Stimulated activated CD8-positive, alpha-beta memory T cell treated with anti-CD3 and anti-CD28 coated beads, Interleukin-12 subunit alpha, Interleukin-12 subunit beta, amount 100 ng/mL, for 4 hours (primary cell): ENCODE measurements at places on chromosomes 5 and 9.

- DNase-seq, result no peak
Observed at GRCh38 chr5:158769079-158769478, 330.6 kb downstream of the EBF1 start.

GRCh38 chr9:93945400-93946337 is 9.5 kb downstream of the BARX1 start:
- no peak for DNase-seq

DNA sequence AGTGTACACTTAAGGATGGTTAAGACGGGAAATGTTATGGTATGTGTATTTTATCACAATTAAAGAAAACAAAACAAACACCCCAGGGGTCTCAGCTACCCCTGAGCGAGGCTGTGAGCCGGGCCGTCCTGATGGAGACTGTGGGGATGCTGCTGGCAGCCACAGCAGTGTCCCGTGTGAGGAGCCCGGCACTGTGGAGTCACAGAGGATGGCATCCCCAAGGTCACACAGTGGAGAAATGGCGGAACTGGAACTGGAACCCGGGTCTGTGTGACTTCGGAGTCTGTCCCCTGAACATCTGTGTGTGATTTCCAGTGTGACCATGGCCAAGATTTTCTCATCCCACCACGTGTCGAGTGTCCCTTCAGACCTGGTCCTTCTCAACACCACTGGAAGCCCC is 80.7 kb upstream of the PHYKPL start:
- DNase-seq, result no peak

DNA sequence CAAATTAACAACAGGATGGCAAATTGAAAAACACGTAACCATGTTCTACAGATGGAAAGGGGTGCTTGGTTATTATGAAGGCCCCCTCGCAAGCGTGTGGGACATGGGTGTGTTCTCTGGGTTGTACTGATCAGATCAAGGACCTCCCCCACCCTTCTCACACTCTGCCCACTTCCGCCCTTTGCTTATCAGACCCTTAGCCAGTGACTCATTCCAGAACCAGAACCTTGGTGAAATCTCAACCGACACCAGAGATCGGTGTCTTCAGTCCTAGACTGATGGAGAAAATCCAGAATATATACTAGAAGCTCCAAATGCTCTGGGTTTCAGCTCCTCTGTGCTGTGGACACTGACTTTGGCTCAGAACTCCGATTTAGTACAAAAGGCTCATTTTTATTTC is 64.9 kb downstream of the PTTG1 start:
- DNase-seq, result no peak

GRCh38 chr9:118577121-118577520 is 792.1 kb downstream of the BRINP1 start:
- DNase-seq, result no peak

GRCh38 chr9:32293091-32293490 is 91.4 kb upstream of the ACO1 start:
- no peak for DNase-seq

DNA sequence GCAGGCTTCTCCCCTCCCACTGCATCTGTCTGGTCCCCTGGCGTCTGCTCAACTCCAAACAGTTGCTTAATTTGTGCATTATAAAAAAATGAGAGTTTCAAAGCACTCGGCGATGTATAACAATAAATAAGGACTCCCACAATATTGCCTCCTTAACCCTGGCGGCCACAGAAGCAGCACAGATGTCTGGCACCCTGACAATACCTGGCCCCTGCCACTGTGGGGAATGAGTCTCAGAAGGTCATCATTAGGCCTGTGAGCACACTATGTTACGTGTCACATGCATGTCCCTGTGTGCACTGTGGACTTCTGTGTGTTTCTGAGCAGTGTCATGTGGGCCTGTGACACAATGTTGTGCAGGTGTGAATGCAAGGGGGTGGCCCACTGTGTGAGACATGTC is 236.5 kb downstream of the PBX3 start:
- no peak for DNase-seq

GRCh38 chr5:67537439-67538148 is 341.0 kb upstream of the CD180 start:
- DNase-seq, result no peak

DNA sequence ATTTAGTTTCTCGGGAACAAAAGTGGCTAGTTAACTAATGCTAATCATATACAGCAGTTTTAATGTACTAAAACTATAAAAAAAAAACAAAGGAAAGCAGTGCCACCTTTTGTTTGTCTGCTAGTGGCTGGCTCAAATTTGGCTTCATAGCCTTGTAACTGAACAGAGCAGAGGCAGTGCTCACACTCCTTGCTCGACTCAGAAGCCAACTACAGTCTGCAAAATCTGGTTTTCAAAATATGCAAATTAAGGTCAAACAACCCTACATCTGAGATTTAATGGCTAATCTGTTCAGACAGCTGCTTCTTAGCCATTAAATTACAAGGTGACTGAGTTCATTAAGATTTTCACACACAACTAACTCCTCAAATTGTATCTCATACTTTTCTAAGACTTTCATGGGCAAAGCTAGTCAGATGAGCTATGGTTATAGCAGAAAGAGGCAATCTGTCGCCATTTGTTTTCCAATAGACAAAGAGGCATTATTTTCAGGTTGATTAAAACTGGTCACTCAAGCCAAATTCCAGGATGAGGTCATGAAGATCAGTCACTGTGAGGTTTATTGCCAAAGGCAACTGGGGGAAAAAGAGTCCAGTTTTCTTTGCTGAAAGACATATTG is 56.8 kb upstream of the EPB41L4A start:
- no peak for DNase-seq

DNA sequence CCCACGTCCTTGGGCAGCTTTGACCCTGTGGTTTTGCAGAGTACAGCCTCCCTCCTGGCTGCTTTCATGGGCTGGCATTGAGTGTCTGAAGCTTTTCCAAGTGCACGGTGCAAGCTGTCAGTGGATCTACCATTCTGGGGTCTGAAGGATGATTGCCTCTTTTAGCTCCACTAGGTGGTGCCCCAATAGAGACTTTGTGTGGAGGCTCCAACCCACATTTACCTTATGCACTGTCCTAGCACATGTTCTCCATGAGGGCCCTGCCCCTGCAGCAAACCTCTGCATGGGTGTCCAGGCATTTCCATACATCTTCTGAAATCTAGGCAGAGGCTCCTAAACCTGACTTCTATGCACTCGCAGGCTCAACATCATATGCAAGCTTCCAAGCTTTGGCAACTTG is 644.2 kb upstream of the CDH9 start:
- no peak for DNase-seq

DNA sequence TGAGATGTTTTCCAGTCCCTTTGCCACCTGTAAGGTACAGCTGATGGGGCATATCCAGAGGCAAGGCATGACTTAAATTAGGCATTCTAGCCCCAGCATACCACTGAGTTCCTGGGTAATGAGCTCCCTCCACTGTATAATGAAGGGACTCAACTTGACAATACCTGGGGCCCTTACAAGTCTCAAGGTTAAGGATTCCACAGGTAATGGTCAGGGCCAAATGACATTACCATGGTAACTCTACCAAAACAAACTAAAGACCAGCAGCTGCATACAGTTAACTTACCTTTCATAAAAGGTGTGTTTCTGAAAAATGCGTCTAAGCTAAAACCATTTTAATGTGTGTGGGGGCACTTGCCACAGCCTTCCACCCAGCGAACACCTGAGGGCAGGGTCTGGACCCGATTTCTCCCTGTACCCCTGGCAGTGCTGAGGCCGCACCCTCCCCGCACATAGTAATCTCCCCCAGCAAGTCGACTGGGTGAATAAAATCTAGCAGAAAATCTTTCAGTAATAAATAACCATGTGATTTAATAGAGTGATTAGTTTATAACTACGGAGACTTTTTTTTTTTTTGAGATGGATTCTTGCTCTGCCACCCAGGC is 24.2 kb downstream of the CCDC69 start:
- no peak for DNase-seq

DNA sequence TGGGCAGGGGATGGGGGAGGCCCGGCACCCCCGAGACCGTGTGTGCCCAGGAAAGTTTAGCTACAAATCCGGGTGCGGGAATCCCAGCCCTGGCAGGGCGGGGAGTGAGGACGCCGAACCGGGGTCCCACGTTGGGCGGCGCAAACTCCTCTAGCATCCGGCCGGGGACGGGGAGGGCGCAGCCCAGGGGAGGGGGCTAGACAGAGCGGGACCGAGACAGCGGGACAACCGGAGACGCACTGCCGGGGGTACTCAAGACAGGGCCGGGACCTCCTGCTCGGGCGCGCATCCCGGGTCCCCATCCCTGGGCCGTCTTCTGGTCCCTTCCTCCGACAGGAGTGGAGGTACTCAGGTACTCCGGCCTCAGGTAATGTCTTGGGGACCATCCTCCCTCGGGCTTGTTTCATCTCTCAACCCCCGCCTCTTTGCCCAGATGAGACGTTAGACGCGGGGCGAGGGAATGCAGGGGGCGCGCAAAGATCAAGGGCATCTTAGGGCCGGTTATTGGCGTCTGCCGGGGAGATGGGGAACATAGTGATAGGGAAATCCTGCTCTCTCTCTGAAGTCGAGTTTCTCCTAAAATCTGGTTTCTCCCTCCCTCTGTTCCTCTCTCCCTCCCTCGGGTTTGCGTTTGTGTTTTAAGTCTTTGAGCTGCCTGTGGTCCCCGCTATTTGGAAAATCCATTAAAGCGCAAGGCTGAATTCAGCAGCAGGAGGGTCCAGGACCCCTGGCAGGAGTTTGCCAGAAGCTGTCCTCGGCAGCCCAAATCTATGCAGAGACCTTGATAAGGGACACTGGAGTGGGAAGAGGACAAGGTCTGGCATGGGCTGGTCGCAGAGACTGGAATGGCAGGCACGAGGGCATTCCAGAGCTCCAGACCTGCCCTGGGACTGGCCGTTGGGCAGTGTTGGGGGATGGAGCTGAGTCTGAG is 815 bp downstream of the PDZD2 start:
- no peak for DNase-seq

DNA sequence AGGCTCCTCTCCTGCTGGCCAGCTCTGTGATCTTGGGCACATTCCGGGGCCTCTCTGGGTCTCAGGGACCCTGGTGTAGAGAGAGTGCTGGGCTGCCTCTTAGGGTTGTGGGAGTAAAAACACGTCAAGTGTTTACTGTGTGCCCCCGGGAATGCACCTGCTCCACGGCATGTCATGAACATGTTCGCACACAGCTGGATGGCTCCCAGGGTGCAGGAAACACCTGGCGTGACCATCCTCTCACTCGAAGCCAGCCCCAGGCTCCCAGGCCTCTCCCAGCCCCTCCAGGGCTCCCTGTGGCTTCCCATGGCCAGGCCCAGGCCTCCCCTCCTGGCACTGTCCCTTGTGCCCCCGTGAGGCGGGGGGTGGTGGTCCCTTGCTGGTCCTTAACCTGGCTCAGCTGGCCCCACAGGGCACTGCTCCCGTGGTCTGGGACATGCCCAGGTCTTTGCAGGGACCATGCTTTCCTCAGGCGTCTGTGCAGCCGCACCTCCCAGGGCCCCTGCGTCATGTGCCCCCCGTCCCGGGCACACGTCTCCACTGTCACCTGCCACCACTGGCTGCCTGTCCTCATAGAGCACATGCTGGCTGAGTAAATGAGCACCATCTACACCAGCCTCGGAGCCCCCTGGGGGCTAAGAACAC is 44.9 kb downstream of the SLC6A3 start:
- DNase-seq, result no peak

GRCh38 chr5:123444016-123444415 is 20.8 kb upstream of the CEP120 start:
- DNase-seq, result no peak

DNA sequence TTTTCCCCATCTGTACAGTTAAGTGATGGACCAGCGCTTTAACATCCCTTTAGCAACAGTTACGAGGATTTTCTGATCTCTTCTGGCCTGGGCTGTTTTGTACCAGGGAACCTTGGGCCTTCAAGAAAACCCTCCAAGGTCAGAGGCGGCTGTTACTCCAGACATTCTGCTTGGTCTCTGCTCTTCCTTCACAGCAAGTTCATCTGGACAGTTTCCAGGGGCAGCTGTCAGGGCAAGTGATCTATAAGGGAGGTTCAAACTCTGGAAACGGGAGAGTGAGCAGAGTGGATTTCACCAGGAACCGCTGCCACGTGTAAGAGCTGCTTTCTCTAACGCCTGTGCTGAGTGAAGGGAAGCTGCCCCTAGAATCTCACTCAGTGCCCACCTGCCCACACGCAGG is 36.7 kb downstream of the ZNF618 start:
- no peak for DNase-seq

- DNase-seq, result no peak
Observed at GRCh38 chr9:124666642-124667041, 104.5 kb downstream of the NR6A1 start.

DNA sequence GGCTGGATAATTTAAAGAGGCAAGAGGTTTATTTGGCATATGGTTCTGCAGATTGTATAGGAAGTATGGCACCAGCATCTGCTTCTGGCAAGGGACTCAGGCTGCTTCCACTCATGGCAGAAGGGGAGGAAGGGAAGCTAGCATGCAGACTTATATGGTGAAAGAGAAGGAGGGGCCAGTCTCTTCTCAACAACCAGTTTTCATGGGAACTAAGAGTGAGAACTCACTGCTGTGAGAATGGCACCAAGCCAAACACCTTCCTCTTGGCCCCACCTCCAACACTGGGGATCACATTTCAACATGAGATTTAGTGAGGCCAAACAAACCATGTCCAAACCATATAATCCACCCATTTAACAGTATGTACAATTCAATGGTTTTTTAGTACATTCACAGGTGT is 113.3 kb upstream of the SHB start:
- DNase-seq, result no peak

DNA sequence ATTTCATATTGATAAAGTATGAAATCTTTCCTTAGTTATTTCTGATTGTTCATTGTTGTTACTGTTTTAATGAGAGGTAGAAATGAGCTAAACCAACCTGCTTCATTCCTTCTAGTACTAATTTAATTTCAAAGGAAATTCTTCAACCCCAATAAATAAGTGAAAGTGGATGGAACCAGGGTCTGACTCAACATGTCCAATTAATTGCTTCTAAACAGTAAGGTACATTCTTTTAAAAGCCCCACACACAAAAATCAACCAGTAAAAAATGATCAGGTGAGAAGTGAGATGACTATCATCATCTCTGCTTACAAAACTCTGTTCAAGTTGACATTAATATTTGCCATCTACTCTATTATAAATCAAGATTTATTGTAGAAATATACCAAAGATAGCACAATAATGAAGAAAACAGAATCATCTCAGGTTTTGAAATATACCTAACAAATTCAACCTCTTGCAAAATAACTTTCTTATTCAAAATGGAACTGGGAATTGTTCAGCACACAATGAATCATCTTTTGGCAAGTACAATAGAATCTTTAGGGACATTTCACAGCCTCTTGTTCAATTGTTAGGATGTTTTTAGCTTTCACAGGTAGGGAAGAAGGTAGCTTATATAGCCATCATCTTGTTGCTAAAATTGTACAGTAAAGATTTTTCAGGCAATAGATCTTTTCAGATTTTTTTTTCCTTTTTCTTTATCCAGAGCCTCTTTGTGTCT is 114.5 kb downstream of the RPS23 start:
- no peak for DNase-seq

- DNase-seq, result no peak
Observed at GRCh38 chr5:69530561-69531405, 29.2 kb upstream of the GTF2H2C start.

- no peak for DNase-seq
Observed at GRCh38 chr5:152595405-152595804, 190.3 kb upstream of the NMUR2 start.
